ENCODE measurements at places on chromosomes 1 and 21.

GRCh38 chr1:57348921-57349320, 74.9 kb downstream of the DAB1 start:
- DNase-seq, result no peak

DNA sequence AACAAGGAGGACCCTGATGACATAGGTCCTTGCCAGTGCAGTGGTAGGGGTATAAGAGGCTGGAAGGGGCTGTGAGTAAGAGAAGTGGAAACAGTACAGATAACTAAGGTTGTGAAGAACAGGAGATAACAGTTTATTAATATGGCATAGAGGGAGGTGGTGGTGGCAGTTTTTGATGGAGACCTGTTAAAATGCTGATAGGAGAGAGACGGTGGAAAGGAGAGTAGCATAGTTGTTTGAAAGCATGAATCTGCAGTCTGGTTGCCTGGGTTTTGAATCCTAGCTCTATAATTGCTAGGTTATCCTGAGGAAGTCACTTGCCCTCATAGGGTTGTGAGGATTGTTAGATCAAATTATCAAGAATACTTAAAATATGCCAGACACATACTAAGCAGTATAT, 19.4 kb downstream of the LRRC41 start:
- DNase-seq, result no peak

- DNase-seq, result no peak
Observed at GRCh38 chr1:25779894-25780293, 20.1 kb upstream of the SELENON start.

- DNase-seq, result no peak
Observed at GRCh38 chr1:174997041-174997440, 2.7 kb upstream of the CACYBP start.

DNA sequence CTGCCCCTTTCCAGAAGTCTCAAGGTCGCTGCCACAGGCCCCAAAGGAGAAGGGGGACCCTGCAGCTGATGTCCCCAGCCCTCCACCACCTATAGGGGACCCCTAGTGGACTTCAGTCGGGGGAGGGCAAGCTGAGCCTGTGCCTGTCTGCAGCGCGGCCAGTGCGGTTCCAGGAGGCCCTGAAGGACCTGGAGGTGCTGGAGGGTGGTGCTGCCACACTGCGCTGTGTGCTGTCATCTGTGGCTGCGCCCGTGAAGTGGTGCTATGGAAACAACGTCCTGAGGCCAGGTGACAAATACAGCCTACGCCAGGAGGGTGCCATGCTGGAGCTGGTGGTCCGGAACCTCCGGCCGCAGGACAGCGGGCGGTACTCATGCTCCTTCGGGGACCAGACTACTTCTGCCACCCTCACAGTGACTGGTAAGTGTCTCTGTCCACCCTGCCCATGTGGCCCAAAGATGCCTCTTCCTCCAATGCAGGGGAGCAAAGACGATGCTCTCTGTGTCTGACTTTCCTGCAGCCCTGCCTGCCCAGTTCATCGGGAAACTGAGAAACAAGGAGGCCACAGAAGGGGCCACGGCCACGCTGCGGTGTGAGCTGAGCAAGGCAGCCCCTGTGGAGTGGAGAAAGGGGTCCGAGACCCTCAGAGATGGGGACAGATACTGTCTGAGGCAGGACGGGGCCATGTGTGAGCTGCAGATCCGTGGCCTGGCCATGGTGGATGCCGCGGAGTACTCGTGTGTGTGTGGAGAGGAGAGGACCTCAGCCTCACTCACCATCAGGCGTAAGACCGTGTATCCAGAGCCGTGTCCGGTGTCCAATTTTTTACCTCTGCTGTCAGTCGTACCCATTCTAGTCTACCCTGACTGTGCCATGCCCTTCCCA, 79.9 kb downstream of the OBSCN start:
- DNase-seq, result no peak

- DNase-seq, result no peak
Observed at GRCh38 chr1:109356915-109357314, 40.8 kb downstream of the SORT1 start.

- no peak for DNase-seq
Observed at GRCh38 chr1:30449003-30449402, 274.4 kb downstream of the MATN1 start.

DNA sequence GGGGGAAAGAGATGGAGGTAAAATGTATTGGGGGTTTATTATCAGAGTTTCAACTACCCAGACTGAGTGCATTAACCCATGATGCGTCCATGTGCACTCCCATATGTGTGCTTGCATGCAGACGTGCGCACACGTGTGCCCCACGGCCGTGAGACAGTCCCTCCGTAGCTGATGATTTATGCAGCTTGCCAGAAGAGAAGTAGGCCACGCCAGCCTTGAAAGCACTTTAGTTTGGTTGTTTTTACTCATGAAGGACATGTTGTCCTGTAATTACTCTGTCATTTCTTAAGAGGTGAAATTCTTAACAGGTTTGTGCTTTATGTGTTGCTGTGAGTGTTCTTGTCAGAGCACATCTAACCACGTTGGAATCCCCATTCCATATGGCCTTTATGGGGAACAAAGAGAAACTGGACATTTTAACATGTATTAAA, 467.8 kb downstream of the LMO4 start:
- no peak for DNase-seq

DNA sequence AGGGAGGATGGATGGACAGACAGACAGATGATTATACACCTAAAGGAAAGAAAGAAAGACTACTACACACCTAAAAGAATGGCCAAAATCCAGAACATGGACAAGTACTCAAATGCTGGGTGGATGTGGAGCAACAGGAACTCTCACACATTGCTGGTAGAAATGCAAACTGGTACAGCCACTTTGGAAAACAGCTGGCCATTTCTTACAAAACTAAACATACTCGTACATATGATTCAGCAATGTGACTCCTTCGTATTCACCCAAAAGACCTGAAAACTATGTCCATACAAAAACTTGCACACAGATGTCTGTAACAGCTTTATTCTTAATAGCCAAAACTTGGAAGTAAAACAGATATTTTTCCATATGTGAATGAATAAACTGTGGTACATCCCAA, 51.3 kb downstream of the PRPF38A start:
- DNase-seq, result no peak

DNA sequence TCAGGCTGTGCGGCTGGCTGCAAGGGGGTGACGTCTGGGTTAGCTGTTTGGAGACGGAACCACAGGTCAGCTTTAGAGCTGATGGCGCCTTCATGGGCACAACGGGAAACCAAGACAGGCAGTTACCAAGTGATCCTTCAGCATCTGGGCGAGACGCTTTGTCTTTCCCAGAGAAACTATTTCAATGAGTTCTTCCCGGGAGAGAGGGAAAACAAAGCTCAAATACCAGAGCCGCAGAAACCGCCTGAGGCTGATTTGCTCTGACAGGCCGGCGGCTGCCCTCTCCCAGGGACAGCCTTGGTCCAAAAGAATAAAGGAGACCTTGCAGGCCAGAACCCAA, 76.5 kb downstream of the CD58 start:
- no peak for DNase-seq

- no peak for DNase-seq
Observed at GRCh38 chr1:71377886-71378285, 297.1 kb upstream of the ZRANB2 start.

GRCh38 chr1:154611150-154611862, 3.3 kb upstream of the ADAR start:
- DNase-seq, result no peak

DNA sequence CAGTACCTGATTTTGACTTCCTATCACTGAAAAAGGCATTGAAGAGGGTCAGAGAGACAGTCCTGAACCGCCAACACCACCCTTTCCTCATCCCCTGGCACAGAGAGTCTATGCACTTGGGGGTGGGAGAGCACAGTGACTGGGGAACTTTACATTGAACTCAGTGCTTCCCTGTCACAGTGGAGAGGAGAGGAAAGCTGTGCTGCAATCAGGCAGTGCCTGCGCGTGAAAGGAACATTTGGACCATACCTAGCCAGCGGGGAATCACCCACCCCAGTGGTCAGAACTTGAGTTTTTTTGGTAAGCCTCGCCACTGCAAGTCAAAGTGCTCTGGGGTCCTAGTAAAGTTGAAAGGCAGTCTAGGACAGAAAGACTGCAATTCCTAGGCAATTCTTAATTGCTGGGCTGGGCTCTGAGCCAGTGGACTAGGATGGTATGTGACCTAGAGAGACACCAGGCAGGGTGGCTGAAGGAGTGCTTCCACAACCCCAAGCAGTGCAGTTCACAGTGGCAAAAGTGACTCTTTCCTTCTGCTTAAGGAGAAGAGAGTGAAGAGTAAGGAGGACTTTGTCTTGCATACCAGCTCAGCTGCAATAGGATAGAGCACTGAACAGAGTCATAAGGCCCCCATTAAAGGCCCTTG, 9.4 kb upstream of the HENMT1 start:
- no peak for DNase-seq

- no peak for DNase-seq
Observed at GRCh38 chr1:203506858-203507626, 13.1 kb downstream of the OPTC start.

DNA sequence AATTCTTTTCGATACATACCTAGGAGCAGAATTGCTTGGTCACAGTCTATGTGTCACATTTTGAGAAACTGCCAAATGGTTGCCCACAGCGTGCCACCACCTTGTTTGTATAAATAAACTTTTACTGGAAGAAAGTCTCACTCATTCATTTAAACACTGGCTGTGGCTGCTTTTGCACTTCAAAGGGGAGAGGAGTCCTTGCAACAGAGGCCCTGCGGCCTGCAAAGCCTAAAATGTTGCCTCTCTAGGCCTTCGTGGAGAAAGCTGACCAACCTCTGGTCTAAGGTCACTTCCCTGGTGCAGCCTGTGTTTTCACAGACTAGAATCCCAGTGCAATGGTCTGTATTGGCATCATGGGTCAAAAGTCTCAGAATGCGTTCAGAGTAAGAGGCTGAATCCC, 8.3 kb downstream of the RIPK4 start:
- DNase-seq, result no peak
